ENCODE measurements at places on chromosomes 3 and 15.

- DNase-seq: no peak
Measured at GRCh38 chr3:24067483-24067882, 122.4 kb downstream of the NR1D2 start.

DNA sequence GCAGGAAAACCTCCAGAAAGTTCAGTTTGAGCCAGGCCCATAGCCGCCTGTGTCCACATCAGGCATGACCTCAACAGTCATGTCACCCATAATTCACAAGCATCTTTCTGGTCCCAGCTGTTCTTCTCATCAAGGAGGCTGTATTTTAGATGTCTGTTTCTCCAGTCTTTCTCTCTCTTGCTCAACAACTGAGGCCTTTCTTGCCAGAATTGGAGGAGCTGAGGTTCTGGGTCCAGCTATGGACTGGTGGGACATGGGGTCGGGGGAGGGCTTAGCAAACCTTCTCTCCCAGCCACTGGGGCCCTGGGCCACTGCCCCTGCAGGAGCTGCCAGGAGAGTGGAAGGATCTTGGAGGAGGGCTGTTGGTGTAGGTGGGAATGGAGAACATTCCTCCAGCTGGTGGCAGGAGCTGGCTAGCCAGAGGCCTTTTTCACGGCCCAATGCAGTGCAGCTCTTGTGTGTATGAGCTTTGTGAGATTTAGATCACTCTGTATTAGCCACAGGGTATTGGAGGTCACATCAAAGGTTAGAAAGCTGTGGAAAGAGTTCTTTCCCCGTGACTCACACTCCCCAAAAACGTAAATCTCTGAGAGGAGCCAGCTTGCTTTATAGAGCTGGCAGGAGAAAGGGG, 23.5 kb downstream of the MAGEF1 start:
- DNase-seq: peak; percentile 79

DNA sequence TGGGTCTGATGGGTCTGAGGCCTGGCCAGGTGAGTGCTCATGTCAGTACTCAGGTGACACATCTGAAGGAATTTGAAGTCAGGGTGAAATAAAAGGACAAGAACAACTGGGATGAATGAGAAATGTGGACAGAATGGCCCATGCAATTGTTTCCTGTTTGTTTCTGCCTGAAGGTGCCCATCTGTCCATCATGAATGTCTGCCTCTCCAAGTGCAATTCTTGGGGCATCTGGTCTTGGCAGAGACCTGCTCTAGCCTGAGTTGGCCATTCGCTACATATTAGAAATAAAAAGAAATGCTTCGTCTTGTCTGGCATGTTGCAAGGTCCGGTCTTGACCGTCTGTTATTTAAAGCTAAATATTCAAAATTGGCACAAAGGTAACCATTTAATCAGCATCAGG, 142.0 kb upstream of the AGBL1 start:
- DNase-seq: no peak

DNA sequence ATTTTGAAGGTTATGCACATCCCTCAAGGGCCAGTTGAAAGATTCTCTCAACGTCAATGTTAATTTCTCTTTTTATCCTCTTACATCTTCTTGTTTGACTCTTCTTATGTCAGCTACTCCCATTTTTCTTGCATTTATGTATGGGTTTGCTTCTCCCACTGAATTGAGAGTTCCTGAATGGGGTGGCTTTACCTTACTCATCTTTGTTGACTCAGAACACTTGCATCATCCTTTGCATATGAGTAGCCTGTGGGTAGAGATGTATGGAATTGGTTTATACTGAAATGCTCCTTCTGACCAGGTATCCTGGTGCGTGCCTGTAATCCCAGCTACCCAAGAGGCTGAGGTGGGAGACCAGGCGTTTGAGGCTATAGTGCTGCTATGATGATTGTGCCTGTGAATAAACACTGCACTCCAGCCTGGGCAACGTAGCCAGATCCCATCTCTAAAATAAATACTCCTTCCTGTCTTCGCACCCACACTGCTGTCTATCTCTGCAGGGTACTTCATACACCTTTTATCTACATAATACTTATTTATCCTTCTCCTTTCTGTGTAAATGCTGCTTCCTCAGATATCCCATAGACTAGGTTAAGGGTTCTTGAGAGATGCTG, 123.6 kb upstream of the DPH6 start:
- DNase-seq: no peak

DNA sequence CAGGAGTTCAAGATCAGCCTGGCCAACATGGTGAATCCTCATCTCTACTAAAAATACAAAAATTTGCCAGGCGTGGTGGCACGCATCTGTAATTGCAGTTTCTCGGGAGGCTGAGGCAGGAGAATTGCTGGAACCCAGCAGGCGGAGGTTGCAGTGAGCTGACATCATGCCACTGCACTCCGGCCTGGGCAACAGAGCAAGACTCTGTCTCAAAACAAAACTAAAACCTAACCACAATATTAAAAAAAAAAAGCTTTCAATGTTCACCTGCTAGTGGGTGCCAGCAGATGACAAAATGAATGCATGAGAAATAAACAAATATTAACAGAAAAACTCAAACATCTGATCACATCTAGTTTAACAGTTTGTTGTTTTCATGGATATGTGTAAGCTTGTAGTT, 9.0 kb downstream of the SLC24A1 start:
- DNase-seq: no peak

DNA sequence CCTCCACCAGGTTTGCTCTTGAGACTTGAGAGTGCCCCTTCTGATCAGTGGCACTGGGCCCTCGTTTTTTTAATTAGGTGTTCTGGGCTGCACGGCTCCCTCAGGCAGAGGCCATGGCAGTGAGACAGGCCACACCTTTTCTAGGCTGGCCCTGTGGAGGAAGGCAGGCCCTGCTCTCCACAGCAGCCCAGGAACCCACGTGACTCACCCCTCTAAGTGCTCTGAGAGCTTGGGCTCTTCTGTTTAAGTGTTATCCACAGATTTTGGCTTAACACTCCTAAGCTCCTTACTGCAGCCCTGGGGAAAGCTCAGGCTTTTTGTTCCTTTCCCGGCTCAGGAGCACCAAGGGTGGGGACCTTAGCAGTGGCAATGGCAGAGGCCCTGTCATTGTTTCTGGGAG, 463.2 kb upstream of the GBE1 start:
- DNase-seq: no peak

DNA sequence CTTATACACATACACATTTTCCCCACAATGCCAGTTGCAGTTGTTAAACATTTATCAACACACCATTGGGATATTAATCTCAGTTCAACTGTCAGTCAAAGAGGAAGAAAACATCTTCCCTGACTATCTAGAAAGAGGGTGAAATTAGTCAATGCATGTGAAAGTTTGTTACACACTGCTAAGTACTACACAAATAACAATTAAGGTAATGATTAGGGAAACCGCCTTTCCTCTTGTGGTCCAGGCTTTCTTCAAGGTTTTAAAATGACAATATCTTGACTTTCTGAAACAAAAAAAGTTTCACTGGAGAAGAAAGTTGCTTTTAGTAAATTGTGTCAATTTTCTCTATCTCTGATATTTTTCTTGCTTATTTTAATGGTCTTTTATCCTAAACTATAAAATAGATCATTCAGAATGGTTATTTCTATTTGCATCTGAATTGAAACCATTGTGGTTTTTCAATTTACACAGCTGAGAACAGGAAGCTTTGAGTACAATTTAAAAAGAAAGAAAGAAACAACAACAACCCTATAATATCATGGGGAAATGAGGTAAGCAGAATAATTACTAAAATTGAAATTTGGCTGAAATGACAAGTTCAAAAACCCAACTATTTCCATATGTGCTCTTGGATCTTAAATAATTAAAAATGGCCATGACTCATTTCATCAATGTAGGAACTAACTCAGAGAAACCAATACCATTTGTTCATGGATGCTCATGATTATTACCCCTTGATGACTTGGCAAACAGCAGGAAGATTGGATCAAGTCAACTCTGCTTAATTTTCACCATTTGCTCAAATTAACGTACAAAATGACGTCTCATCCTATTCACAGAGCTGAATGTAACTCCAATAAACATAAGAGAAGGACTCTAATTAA, 31.7 kb downstream of the GPR149 start:
- no peak for DNase-seq

DNA sequence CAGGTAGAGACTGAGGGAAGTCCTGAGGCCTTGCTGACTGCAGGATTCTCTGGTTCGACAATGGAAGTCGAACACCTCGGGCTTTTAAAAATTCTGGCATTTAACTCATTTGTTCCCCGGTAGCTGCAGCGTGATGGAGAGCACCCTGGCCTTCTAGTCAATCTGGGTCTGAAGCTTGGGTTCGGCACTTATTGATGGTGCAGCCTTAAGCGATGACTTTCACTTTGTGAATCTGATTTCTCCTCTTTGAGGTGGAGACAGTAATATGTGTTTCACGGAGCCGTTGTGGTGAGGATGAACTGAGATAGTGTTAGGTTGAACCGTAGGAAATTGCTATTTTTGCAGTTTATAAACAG, 621 bp upstream of the PARP6 start:
- no peak for DNase-seq

- DNase-seq: no peak
Measured at GRCh38 chr15:39279311-39279710, 301.6 kb upstream of the THBS1 start.

DNA sequence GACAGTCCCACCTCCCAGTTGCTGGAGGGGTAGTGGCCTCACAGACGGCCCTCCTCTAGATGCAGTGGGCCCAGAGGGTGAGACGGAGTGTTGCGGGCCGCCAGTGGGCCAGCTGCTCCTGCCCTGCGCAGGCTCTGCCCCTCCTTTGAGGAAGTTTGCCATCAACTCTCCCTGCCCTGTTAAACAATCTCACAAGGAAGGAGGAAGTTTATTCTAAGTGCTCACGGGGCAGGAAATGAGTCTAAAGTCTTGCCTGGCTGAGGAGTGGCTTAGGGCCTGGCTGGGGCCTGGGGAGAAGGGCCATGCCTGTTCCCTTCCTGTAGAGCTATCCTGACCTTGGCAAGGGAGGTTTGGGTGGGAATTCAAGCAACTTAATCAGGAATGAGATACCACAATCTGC, at the start of gene FAM3D:
Gene FAM3D (minus strand): TSS at position 92 of the 400 bp plus-strand sequence. CDS start 11,211 bp downstream, outside the sequence.
- no peak for DNase-seq

DNA sequence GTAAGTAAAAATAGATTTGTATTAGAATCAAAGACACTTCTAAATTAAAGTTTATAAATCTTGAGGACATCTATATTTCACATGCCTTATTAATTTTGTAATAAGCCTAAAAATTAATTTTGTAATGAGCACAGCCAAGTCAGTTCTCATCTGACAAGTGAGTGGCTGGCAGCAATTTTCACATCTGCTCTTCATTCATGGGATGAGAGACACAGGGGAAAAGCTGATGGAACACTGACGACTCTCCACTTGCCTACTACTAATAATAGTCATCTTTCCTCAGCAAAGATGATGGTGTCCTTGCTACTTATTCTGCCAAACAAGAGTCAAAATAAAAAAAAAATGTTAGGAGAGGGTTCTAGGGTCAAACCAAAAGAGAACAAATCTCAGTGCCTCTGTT, 14.4 kb upstream of the CMSS1 start:
- peak; percentile 44 for DNase-seq

- DNase-seq: no peak
Measured at GRCh38 chr3:189049458-189050236, 122.1 kb upstream of the TPRG1 start.

GRCh38 chr3:13316603-13317002, 103.5 kb downstream of the NUP210 start:
- DNase-seq: no peak

DNA sequence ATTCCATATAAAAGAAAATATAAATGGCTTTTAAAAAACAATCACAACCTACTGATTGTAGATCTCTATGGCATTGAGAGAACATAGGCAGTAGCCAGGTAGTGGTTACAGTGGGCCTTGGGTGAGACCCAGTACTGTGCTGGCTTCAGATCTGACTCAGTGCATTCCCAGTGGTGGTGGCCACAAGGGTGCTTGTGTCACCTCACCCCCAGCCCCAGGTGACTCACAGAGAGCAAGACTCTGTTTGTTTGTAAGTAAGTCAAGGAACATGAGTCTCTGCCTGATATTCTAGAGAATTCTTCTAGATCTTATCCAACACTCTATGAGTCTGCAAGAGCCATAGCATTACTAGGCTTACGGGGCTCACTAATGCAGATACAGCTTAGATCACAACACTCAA, 118.8 kb upstream of the AZI2 start:
- DNase-seq: no peak

DNA sequence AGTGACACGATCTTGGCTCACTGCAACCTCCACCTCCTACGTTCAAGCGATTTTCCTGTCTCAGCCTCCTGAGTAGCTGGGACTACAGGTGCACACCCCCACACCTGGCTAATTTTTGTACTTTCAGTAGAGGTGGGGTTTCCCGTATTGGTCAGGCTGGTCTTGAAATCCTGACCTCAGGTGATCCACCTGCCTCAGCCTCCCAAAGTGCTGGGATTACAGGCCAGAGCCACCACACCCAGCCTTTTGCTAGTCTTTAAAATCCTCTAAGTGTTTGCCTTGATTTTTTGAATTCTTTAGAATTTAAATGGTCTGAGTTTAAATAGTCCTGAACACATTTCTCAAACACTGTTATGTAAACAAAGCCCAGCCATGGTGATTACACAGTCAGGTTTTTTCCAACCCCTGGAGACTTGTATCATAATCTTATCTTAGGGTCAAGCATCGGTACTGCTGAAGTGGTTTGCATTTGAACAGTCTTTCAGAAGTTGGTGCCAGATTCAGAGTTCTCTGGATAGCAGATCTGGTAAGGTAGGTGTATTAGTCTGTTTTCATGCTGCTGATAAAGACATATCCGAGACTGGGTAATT, 28.2 kb upstream of the PIAS1 start:
- DNase-seq: no peak

- DNase-seq: no peak
Measured at GRCh38 chr3:140018556-140018955, 83.6 kb downstream of the CLSTN2 start.

GRCh38 chr3:116301422-116301821, 143.9 kb downstream of the LSAMP start:
- DNase-seq: no peak

DNA sequence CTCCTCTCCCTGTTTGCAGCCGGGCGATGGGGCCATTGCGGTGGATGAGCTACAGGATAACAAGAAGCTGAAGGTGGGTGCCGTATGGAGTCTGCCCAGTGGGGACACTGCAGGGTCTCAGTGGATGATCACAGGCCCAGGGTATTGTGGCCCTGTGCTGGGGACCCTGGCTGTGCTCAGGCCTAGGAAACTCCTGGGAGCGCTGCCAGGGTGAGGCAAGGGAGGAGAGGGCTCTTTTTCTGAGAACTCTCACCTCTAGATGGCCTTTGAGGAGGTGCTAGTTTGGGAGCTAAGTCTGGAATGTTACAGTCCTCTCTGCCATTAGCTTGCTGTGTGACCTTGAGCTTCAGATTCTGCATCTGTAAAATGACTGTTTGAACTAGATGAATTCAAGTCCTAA, 16.4 kb downstream of the SLC24A1 start:
- no peak for DNase-seq

GRCh38 chr3:197508461-197508860, 47.3 kb downstream of the BDH1 start:
- no peak for DNase-seq

Data from muscle of arm (tissue), 14 donors.